ENCODE measurements at places on chromosomes 13 and 19.

- no peak overlapping the region for H3K27ac ChIP-seq
- H3K36me3 ChIP-seq = no peaks in the 10 kb centered on the region
- H3K4me1 ChIP-seq = no peaks in the 10 kb centered on the region
- no peaks in the 10 kb centered on the region for H3K27me3 ChIP-seq
Observed at GRCh38 chr13:77872995-77873394, 45.6 kb downstream of the EDNRB start.

DNA sequence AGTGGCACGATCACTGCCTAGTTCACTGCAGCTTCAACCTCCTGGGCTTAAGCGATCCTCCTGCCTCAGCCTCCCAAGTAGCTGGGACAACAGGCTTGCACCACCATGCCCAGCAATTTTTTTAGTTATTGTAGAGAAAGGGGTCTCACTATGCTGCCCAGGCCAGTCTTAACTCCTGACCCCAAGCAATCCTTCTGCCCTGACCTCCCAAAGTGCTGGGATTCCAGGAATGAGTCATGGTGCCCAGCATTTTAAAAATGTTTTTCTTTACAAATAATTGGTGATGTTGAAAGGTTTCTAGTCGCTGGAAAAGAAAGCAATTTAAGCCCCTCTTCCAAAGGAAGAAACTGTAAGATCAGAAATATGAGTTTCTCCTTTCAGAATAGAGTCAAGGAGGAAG is 19.4 kb downstream of the DYRK1B start:
- no peak overlapping the region for H3K27ac ChIP-seq
- H3K27me3 ChIP-seq = no peaks in the 10 kb centered on the region
- H3K4me3 ChIP-seq = no peak overlapping the region
- H3K4me1 ChIP-seq = peaks cover 26% of the 10 kb centered on the region
- peaks cover 2% of the 10 kb centered on the region for H3K36me3 ChIP-seq

DNA sequence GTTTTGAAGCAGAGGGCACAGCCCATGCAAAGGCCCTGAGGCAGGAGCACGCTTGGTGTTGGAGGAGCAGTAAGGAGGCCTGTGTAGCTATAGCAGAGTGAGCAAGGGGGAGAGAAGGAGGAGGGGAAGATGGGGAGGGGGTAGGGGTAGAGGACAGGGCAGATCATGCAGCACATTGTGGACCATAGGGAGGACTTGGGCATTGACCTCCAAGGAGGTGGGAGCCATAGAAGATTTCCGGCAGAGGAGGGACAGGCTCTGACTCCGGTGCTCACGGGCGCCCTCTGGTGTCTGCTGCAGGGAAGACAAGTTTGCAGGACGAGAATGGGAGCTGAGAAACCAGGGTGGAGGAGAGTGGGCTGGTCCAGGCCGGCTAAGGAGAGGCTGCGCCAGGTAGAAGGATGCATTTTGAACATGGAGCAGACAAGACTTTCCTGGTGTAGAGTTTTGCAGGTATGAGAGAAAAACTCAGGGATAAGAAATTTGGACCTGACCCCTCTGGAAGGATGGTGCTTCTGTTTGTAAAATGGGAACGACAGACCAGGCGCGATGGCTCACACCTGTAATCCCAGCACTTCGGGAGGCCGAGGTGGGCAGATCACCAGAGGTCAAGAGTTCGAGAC is 13.7 kb upstream of the CREB3L3 start:
- H3K27me3 ChIP-seq = peaks cover 18% of the 10 kb centered on the region
- peak overlapping the region; percentile 25 for H3K27ac ChIP-seq
- DNase-seq = peak; percentile 76
- peaks cover 7% of the 10 kb centered on the region for H3K4me1 ChIP-seq

DNA sequence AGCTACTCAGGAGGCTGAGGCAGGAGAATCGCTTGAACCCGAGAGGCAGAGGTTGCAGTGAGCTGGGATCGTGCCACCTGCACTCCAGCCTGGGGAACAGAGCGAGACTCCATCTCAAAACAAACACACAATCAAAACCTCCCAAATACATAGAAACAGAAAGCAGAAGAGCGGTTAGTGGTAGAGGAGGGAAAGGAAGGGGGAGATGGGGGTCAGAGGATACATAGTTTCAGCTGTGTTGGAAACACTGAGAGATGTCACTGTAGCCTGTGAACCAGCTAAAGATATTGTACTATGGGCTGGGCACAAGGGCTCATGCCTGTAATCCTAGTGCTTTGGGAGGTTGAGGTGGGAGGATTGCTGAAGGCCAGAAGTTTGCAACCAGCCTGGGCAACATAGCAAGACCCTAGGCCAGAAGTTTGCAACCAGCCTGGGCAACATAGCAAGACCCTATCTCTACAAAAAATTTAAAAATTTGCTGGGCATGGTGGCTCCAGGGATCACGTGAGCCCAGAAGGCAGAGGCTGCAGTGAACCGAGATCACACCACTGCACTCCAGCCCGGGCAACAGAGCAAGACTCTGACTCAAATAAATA is 49.9 kb downstream of the GNG7 start:
- H3K27me3 ChIP-seq = peaks cover 29% of the 10 kb centered on the region
- DNase-seq = no peak
- no peaks in the 10 kb centered on the region for H3K4me1 ChIP-seq
- H3K4me3 ChIP-seq = no peak overlapping the region
- H3K27ac ChIP-seq = no peak overlapping the region

DNA sequence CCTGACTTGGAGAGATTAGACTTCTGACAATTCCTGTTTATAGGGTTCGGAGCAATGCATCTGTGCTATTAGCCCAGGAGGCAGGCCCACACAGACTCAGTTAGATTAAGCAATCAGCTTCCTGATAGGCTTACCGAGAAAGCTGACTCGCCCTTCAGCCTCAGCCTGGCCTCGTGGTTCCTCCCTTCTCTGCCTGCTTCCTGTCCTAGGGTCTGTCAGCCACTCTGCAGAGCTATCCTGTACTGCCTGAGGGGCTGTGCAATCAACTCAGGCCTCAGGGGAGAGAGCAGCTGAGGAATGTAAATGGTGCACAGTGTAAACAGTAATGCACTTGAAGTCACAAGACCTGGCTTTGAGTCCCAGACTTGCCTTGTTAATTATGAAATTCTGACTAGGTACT is 30.7 kb downstream of the HTR2A start:
- H3K27ac ChIP-seq = no peak overlapping the region
- no peak overlapping the region for H3K4me3 ChIP-seq
- H3K4me1 ChIP-seq = no peaks in the 10 kb centered on the region
- peaks cover 20% of the 10 kb centered on the region for H3K27me3 ChIP-seq
- H3K36me3 ChIP-seq = no peaks in the 10 kb centered on the region

GRCh38 chr13:45055198-45055901 is 65.0 kb upstream of the GTF2F2 start:
- no peak for DNase-seq
- peaks cover 16% of the 10 kb centered on the region for H3K27me3 ChIP-seq
- no peak overlapping the region for H3K4me3 ChIP-seq
- no peak overlapping the region for H3K27ac ChIP-seq

DNA sequence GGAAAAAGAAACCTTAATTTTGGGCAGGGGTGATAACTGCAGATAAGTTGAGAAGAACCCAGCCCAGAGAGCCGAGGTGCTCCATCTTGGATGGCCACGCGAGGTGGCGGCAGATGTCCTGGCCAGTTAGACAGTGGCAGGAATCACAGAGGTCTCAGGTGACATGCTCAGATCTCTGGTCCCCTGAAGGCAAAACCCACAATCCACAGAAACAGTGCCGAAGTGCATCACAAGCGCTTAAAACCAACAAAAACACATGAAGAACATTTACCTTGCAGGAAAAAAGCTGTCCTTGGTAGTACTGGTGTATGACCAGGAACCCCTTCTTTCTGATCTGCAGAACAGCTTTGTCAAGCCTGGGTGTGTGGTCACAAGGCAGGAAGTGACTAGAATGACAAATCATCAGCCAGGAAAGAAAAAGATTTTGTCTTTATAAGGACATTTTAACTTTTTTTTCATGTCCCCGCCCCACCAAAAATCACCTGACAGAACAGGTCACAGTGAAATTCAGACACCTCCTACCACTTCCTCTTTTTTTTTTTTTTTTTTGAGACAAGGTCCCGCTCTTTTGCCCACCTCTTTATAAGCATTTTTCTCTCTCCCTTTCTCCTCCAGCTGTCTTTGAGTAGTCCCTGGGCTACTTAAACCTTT is at the start of gene LCP1:
Gene LCP1, minus strand, starts transcription at position 338 of the 651 bp plus-strand sequence. CDS start 22,515 bp downstream, outside the sequence.
- peaks cover 40% of the 10 kb centered on the region for H3K36me3 ChIP-seq
- peak within 1 kb of the TSS; percentile 80 for H3K4me3 ChIP-seq
- H3K27me3 ChIP-seq = no peaks in the 10 kb centered on the region
- peak; percentile 40 for DNase-seq
- H3K4me1 ChIP-seq = peaks cover 66% of the 10 kb centered on the region

DNA sequence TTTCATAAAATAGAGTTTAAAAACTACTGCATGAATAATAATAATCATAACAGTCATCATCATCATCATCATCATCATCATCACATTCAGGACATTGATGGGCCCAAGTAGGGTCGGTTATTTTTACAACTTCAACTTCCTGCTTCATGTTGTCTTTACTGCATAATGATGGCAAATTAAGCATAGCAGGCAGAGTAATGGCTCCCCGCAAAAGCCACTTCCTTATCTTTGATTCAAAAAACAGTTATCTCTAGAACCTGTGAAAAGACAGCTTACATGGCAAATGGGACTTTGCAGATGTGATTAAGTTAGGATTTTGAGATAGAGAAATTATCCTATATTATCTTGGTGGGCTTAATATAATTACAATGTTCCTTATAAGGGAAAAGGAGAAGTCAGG is 792.9 kb downstream of the LIG4 start:
- H3K4me1 ChIP-seq = no peaks in the 10 kb centered on the region
- no peak overlapping the region for H3K27ac ChIP-seq
- no peaks in the 10 kb centered on the region for H3K27me3 ChIP-seq
- DNase-seq = no peak
- no peak overlapping the region for H3K4me3 ChIP-seq
- H3K36me3 ChIP-seq = no peaks in the 10 kb centered on the region

DNA sequence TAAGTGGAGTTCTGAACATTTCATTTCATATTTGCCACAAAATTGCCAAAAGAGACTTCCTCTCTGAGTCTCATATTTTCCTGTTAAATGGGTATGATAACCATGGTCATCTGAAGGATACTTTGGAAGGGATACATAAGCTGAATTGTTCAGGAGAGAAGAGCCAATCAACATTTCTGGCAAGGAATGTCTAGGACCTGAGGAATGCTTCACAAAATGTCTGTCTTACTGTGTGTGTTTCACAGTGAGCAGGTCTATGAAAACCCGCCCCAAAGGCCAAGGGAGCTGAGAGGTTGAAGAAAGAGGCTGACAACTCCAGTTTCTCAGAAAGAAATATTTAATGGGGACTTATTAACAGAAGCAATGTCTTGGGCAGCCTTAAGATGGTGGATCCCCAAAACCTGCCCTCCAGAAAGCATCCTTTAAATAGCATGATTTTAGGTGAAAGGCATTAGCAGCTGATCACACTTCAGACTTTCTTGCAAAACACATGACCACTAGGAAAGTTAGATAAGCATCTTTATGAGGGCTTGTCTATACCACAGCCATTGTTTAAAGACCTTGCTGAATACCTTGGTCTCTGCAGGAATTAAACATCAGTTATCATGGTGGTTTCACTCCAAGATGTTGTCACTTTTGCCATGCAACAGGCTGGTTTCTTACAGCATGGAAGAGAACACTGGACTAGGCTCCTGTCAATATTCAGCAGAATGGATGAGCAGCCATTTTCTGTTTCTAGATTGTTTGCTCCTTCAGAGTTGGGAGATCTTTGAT is 78.9 kb downstream of the TNFSF11 start:
- H3K4me1 ChIP-seq = no peaks in the 10 kb centered on the region
- no peak overlapping the region for H3K27ac ChIP-seq
- H3K36me3 ChIP-seq = no peaks in the 10 kb centered on the region
- H3K4me3 ChIP-seq = no peak overlapping the region

- peaks cover 24% of the 10 kb centered on the region for H3K4me1 ChIP-seq
- no peaks in the 10 kb centered on the region for H3K27me3 ChIP-seq
- peaks cover 18% of the 10 kb centered on the region for H3K36me3 ChIP-seq
- H3K27ac ChIP-seq = no peak overlapping the region
Observed at GRCh38 chr19:34345947-34346351, 19.0 kb upstream of the GPI start.

DNA sequence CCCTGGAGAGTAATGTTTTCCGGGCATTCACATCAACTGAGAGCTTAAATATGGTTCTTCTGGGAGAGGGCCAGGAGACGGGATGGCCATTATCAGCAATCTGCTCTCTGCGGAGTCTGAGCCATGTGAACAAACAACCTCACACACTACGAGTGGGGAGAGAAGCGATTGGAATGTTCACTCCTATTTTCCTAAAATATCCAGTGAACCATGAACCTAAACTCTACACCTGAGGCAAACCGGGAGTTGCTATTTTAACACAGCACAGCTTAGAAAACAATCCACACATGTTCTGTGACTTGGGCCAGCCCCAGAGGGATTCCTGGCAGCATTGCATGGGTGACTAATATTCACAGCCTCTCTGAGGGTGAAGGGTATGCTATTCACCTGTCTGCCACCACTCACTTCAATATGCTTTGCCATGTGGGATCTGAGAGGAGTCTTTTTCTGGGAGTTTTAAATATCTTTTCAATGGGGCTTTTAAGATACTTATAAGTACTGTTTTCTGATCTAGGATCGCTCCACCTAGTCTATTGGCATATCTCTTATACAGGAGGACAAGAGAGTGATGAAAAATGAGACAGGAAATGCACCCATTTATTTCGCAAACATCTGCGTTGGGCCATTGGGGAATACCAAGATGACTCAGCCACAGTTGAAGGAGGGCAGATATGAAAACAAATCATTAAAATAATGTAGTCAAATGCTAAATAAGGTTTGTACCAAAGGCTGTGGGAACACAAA is 72.6 kb upstream of the SERP2 start:
- H3K27ac ChIP-seq = no peak overlapping the region
- peaks cover 6% of the 10 kb centered on the region for H3K4me1 ChIP-seq
- no peak for DNase-seq
- peaks cover 52% of the 10 kb centered on the region for H3K27me3 ChIP-seq

GRCh38 chr13:52179925-52180324 is 20.5 kb upstream of the NEK3 start:
- peaks cover 33% of the 10 kb centered on the region for H3K36me3 ChIP-seq
- H3K4me1 ChIP-seq = no peaks in the 10 kb centered on the region
- no peaks in the 10 kb centered on the region for H3K27me3 ChIP-seq
- no peak for DNase-seq

DNA sequence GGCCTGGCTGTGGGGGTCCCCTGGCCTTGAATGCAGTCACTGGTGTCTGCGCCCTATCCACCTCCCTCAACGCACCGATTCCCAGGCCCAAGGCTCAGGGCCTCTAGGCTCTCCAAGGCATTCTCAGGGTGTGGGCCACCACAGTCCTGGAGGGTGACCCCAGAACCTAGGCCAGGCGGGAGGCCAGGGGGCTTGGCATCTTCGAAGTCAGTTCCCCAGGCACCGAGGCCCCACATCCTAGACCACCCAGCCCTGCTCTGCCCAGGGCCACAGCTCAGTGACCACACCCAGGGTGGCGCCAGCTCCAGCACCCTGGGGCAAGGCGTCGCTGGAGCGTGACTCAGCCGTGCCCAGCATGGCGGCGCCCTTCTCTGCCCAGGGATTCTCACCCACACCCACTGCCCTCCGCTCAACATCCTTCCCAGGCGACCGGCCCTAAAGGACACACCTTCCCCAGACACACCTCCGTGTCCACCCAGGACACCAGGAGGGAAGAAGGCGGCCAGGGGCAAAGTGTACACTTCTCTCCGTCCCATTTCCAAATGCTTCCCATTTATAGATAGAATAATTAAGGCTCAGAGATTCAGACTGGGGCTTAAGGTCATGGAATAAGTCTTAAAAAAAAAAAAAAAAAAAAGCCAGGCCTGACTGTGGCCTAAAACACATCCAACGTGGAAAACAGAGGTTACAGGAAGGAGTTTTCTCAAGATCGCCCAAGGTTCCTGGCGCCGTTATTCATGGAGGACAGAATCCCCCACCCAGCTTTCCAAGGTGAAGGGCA is 36.4 kb upstream of the NANOS3 start:
- H3K27me3 ChIP-seq = no peaks in the 10 kb centered on the region
- DNase-seq = peak; percentile 58
- peaks cover 86% of the 10 kb centered on the region for H3K36me3 ChIP-seq
- peak overlapping the region; percentile 100 for H3K27ac ChIP-seq
